ENCODE measurements at places on chromosomes 4 and X. TPM values are rescaled to one million over a fixed set of nuclear protein-coding genes. Genes with fewer than 3 reads are reported as not detected.

UGT2A1 gene
- total RNA-seq: not detected

DNA sequence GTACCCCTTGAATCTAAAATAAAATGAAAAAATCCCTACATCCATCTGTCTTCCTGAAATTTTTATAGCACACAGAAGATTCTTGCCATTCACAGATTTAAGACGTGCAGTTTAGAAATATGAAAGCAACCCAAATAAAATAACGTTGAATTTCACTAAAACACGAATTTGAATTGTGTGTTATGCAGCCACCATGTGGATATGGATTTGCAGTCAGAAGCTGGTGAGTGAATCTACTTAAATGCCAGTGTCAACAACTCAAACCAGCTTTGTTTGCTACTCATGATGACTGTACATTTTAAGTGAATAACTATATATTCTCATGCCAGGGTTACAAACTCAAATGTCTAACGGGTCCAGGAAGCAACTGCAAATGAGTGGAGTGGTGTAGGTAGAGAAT lies 173.0 kb upstream of the HAND2 start:
- DNase-seq: no peak
- H3K4me1 ChIP-seq: no peaks in the 10 kb centered on the region
- H3K27ac ChIP-seq: no peak overlapping the region
- H3K27me3 ChIP-seq: no peaks in the 10 kb centered on the region
- H3K36me3 ChIP-seq: no peaks in the 10 kb centered on the region

DNA sequence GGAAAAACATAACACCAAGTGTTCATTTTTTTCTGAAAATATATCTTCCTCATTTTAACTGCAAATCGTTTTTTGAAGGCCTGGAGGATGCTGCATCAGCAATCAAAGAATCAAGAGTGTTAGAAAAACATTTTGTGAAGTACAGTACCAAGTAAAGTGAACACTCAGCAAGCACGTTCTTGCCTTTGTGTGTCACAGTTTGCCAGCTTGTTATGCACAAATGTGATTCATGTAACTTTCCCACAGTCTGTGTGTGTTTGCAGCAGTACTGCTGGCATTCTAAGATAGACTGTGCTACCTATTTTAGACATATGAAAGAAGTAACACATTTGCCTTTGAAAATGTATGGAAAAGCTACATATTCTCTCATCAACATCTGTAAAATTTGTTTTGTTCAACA lies 1617.7 kb downstream of the RPA4 start:
- no peaks in the 10 kb centered on the region for H3K4me1 ChIP-seq
- no peaks in the 10 kb centered on the region for H3K36me3 ChIP-seq
- H3K4me3 ChIP-seq: no peak overlapping the region
- no peaks in the 10 kb centered on the region for H3K27me3 ChIP-seq
- DNase-seq: no peak

- peak; percentile 23 for DNase-seq
- H3K36me3 ChIP-seq: peaks cover 2% of the 10 kb centered on the region
- H3K4me1 ChIP-seq: peaks cover 14% of the 10 kb centered on the region
Observed at GRCh38 chrX:102154900-102155805, 624 bp downstream of the BEX5 start.

PLAC8 gene
- 183 TPM for total RNA-seq

HHIP gene
- not detected for total RNA-seq

DNA sequence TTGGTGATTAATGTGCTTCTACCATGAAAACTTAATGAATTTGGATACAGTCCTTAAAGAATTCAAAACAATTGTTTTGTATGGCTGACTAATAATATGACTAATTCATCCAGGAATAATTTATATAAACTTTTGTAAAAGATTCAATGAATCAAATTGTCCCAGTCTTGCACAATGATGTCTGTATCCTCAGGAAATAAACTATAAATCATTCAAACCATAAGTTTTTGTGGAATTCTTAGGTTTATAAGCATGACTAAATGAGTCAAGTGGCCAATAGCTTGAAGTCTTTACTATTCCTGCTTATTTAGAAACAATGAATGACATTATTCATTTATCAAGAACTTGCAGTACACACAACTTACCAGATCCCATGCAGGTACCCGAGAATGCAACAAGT lies 935.0 kb upstream of the INTU start:
- no peaks in the 10 kb centered on the region for H3K4me1 ChIP-seq
- no peak overlapping the region for H3K27ac ChIP-seq
- H3K27me3 ChIP-seq: no peaks in the 10 kb centered on the region
- H3K36me3 ChIP-seq: no peaks in the 10 kb centered on the region

- peaks cover 3% of the 10 kb centered on the region for H3K27me3 ChIP-seq
- H3K27ac ChIP-seq: no peak overlapping the region
- peaks cover 5% of the 10 kb centered on the region for H3K4me1 ChIP-seq
- no peak for DNase-seq
- no peaks in the 10 kb centered on the region for H3K36me3 ChIP-seq
- no peak overlapping the region for H3K4me3 ChIP-seq
Observed at GRCh38 chr4:7983296-7983695, 43.6 kb upstream of the AFAP1 start.

GPR82 gene
- not detected for total RNA-seq

GRCh38 chr4:139951021-139951420 lies 203.0 kb downstream of the MAML3 start:
- peaks cover 9% of the 10 kb centered on the region for H3K36me3 ChIP-seq
- DNase-seq: peak; percentile 62
- peak overlapping the region; percentile 87 for H3K27ac ChIP-seq
- peaks cover 17% of the 10 kb centered on the region for H3K27me3 ChIP-seq
- peak overlapping the region; percentile 37 for H3K4me3 ChIP-seq

IRF2 gene
- 78.5 TPM for total RNA-seq

DNA sequence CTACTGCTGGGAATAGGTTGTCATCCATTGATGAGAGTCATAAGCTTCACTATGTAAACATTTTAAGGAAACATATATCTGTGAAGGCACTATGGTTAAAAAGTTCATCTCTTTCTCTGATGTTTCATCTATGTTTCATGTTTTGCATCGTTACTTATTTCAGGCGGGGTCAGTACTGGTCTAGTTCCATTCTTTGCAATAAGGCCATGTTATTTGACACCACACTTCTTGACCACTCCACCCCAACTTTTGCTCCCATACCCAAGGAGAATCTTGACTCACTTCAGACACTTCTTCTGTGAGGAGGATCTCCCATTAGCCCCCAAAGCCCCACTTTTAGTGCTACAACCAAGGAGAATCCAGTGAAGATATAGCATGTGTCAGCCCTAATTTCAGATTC lies 119.4 kb downstream of the GRIA3 start:
- DNase-seq: no peak
- H3K27me3 ChIP-seq: peaks cover 1% of the 10 kb centered on the region
- no peaks in the 10 kb centered on the region for H3K4me1 ChIP-seq
- no peak overlapping the region for H3K4me3 ChIP-seq
- no peak overlapping the region for H3K27ac ChIP-seq
- H3K36me3 ChIP-seq: no peaks in the 10 kb centered on the region

DNA sequence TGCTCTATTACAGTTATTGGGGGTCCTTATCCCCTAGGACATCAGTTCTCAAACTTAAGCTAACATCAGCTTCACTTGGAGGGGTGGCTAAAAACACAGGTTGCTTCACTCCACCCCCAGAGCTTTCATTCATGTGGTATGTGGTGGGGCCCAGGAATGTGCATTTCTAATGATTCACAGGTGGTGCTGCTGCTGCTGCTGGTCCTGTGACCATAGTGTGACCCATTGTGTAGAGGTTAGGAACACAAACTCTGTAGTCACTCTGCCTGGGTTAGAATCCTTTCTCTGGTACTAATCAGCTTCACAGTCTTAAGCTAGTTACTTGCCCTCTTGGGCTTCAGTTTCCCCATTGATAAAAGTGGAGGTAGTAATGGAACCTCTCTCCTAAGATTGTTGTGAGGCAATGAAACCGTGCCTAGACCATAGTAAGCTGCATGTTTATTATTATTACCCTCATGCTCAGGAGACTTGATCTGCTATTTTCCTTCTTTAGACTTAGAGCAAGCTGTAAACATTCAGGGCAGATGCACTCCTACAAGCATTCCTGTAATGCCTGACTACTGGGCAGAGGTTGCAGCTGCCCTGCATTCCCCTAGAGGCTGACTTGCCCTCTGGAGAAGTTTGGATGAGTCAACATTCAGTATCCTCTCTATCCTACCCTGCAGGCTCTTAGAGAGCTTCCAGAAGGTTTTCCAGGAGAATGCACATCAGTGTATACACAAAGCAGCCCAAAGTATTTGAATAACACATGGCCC lies 94.1 kb upstream of the ACSL4 start:
- no peak overlapping the region for H3K4me3 ChIP-seq
- DNase-seq: no peak
- H3K4me1 ChIP-seq: no peaks in the 10 kb centered on the region
- no peak overlapping the region for H3K27ac ChIP-seq
- no peaks in the 10 kb centered on the region for H3K27me3 ChIP-seq

DNA sequence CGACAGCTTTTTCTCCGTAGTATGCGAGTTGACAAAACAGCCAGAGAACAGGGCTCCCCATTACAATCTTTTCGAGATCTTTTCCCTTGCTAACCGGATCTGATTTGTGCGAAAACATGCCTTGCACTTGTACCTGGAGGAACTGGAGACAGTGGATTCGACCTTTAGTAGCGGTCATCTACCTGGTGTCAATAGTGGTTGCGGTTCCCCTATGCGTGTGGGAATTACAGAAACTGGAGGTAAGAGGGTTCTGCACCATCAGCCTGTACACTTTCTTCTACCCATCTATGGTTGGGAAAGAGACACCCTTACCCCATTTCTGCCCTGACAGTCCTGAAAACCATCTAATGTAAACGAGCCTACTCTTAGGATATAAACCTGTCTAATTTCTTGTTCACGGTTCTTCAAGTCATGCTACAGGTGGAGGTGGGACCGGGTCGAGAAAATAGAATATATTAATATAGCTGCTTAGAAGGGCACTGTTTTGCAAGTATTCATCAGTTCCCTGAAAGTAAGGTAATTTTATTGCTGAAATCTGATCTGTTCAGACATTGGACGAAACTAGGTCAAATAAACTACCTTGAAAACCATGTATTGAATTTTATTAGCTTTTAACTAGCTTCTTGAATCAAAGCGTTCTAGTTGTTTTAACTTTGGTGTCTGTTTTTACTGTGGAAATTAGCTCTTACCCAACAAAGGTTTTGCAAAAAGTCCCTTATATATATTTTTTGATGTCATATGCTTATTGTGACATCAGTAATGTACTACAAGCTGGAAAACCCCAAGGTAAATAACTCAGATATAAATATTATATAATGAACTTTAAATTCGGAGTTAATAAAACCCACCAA lies 869 bp downstream of the TMEM184C start:
- DNase-seq: no peak
- peak overlapping the region; percentile 92 for H3K27ac ChIP-seq
- H3K27me3 ChIP-seq: peaks cover 9% of the 10 kb centered on the region

- H3K27me3 ChIP-seq: no peaks in the 10 kb centered on the region
- H3K36me3 ChIP-seq: no peaks in the 10 kb centered on the region
- no peaks in the 10 kb centered on the region for H3K4me1 ChIP-seq
- H3K27ac ChIP-seq: no peak overlapping the region
- no peak for DNase-seq
Observed at GRCh38 chrX:44144177-44144945, 171.2 kb upstream of the NDP start.

DNA sequence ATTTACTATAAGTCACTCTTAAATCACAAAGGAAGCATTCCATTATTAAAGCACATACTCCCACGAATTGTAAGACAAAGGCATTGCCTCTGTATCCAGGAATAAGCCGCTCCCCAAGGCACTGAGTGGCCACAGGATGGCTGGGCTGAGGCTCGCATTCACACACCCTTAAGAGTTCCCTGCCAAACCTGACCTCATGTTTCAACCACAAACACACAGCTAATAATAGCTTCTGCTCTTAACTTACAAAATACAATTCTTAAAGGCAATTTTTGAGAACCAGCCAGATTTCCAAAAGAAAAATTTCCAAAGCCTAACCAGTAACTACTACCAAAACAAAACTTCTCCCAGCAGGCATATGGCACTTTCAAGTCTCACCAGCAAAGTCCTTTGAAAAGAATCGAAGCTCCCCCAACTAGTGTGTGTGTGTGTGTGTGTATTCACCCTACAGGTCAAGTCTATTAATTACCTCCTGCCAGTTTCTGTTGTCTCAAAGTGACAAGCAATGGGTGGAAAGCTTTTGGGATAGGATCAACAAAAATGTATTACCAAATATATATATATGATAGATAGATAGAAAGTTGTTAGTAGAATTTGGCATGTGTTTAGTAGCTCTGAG lies 36.0 kb downstream of the ARHGAP6 start:
- no peak overlapping the region for H3K27ac ChIP-seq
- peaks cover 8% of the 10 kb centered on the region for H3K27me3 ChIP-seq
- H3K36me3 ChIP-seq: no peaks in the 10 kb centered on the region
- no peaks in the 10 kb centered on the region for H3K4me1 ChIP-seq
- H3K4me3 ChIP-seq: no peak overlapping the region
- no peak for DNase-seq

DNA sequence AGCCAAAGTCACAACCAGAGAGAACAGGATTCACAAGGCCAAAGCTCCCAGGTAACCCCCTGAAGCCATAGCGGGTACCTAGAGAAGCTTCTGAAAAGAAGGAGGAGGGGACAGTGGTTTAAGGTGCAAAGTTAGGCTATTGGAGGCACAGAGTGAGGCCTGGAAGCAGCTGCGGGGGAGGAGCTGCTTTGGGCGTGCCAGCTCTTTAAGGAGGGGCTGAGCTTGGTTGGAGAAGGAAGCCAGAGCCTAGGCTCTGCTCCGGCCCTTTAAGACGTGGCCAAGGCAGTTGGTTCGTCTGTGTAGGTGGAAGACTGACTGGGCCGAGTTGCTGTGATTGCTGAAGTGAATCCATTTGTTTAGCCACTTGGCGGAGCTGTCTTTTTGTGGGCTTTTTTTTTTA lies 1.5 kb downstream of the KLF8 start:
- peaks cover 38% of the 10 kb centered on the region for H3K4me1 ChIP-seq
- peak overlapping the region; percentile 41 for H3K27ac ChIP-seq
- peak overlapping the region; percentile 79 for H3K4me3 ChIP-seq
- peak; percentile 54 for DNase-seq
- peaks cover 2% of the 10 kb centered on the region for H3K27me3 ChIP-seq

DNA sequence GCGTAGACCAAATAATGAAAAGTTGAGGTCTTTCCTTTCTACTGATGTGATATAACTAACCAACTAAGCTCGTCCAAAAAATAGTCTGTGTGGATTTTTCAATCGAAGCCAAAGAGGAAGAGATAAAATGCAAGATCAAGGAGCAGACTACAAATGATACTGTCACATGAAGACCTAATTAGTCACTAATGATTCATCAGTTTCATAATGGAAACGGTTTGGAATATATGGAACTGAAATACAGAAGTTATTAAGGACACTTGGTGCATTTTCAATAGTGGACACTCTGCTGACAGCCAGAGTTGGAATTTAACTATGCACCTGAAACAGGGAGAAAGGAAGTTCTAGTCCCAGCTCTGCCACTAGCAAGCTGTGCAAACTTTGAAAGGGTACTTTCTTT lies 119.8 kb downstream of the GUCY2F start:
- no peak overlapping the region for H3K4me3 ChIP-seq
- H3K27ac ChIP-seq: no peak overlapping the region

DNA sequence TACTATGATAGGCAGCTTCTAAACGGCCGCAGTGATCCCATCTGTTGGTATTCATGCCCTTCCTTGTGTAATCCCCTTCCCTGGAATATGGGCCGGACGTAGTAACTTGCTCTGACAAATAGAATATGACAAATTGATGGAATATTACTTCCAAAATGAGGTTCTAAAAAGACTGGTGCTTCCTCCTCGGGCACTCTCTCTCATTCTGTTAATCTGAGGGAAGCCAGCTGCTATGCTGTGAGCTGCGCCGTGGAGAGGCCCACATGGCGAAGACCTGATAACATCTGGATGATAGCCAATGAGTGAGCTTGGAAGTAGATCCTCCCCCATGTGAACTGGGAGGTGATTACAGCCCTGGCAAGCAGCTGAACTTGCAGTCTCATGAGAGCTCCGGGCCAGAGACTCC lies 27.2 kb upstream of the SLC25A4 start:
- peaks cover 14% of the 10 kb centered on the region for H3K27me3 ChIP-seq
- no peak overlapping the region for H3K4me3 ChIP-seq
- no peak overlapping the region for H3K27ac ChIP-seq
- no peaks in the 10 kb centered on the region for H3K36me3 ChIP-seq
- H3K4me1 ChIP-seq: no peaks in the 10 kb centered on the region

HEPH gene
- not detected for total RNA-seq

Measured in activated CD4-positive, alpha-beta memory T cell treated with anti-CD3 and anti-CD28 coated beads, Interleukin-2, amount 10 ng/mL, durations not matched to agents 7 days and 5 days (primary cell).